ENCODE measurements at places on chromosomes 4 and X. TPM values are rescaled to one million over a fixed set of nuclear protein-coding genes. Genes with fewer than 3 reads are reported as not detected.

The SMIM10L2A gene
- 0.45 TPM for total RNA-seq

DNA sequence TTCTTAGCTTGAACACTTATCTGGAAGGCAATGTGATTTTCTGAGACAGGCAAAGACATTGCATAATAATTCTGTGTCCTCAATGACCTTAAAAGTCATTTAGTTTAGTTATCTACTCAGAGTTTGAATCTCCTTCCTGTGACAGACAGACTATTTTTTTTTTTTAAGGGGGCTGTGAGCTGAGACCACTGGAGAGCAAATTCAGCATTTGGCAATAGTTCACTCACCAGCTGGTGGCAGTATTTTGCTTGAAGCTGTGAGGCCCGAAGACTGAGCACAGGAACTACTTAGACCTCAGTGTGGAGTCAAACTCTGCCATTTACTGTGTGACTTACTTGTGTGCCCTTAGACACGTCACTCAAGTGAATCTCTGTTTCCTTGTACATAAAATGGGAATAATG is 22.9 kb upstream of the CPE start:
- DNase-seq = no peak

GRCh38 chr4:102031406-102031805 is 240.9 kb downstream of the BANK1 start:
- DNase-seq = no peak

GRCh38 chr4:128665514-128665913 is 144.0 kb upstream of the JADE1 start:
- no peak for DNase-seq

- DNase-seq = no peak
Observed at GRCh38 chrX:13283512-13283911, 36.3 kb downstream of the ATXN3L start.

GRCh38 chrX:68685685-68686084 is 38.2 kb downstream of the STARD8 start:
- DNase-seq = peak; percentile 17
